ENCODE measurements at places on chromosomes 12 and 14. TPM values are rescaled to one million over a fixed set of nuclear protein-coding genes. Genes with fewer than 3 reads are reported as not detected.

DNA sequence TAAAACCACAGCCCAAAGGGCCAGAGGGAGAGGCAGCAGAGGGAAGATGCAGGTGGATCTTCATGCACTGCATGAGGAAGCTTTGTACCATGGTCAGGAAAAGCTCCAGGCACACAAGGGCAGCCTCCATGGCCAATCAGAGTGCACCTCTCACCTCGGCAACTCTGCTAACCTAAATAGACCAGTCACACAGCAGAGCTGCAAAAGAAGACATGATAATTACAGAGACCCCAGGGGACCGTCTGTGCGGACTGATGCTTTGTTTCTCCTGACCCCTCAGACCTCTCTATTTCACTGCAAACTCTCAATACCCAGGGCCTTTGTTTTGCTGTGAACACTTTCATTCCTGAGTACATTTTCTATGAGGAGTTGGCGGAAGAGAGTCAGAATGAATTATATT lies 10.7 kb upstream of the TCL1B start:
- DNase-seq = no peak

- no peak for DNase-seq
Measured at GRCh38 chr12:80811957-80812708, 95.4 kb downstream of the MYF5 start.

CABP1 gene
- total RNA-seq = 0.23 TPM

SELPLG gene
- 31.9 TPM for total RNA-seq

- no peak for DNase-seq
Measured at GRCh38 chr12:131698286-131698685, 12.6 kb upstream of the SFSWAP start.

- DNase-seq = no peak
Measured at GRCh38 chr14:91397965-91398591, 19.5 kb downstream of the CCDC88C start.

GRCh38 chr14:102049258-102050025 lies 37.4 kb downstream of the HSP90AA1 start:
- DNase-seq = no peak

DNA sequence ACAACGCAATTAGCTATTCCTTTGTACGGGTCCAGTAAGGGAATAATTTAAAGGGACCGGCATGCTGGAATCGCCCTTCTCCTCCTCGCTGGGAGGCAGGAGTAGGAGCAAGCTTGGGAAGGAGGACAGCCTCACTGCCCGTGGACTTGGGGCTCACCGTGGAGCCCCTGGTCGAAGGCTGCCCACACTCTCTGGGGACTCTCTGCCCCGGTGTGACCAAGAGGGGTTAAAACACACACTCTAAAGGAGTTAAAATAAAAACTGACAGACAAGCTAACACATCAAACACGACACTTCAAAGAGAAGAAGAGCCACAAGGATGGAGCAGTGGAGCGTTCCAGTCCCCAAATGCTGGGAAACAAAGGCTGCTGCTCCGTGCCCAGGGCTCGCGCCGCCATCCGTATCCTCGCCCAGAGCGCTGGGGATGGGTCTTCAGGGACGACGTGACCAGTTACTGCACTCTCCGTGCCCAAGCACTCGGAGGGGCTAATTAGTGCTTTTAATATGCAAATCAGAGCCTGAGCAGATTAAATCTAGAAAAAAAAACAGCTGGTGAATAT lies 123.3 kb downstream of the PAPOLA start:
- no peak for DNase-seq

DNA sequence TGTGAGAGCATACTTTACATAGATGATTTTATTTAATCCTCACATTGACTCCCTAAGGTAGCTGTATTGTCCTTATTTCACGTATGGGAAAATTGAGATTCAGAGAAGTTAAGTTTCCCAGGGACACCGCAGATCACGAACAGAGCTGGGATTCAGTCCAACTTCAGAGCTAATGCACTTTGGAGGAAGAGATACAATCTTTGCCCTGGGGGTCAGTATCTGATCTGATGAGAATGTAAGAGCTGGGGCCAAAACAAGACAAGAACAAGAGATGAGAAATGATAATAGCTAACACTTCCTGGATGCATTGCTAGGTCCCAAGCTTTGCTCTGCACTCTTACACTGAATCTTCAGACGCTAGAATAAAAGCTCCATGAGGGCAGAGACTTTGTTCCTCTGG lies 6.0 kb upstream of the CSAD start:
- no peak for DNase-seq

- no peak for DNase-seq
Measured at GRCh38 chr14:92759300-92759678, 10.9 kb upstream of the LGMN start.

GRCh38 chr14:62768753-62769152 lies 276.5 kb downstream of the KCNH5 start:
- DNase-seq = no peak

DNA sequence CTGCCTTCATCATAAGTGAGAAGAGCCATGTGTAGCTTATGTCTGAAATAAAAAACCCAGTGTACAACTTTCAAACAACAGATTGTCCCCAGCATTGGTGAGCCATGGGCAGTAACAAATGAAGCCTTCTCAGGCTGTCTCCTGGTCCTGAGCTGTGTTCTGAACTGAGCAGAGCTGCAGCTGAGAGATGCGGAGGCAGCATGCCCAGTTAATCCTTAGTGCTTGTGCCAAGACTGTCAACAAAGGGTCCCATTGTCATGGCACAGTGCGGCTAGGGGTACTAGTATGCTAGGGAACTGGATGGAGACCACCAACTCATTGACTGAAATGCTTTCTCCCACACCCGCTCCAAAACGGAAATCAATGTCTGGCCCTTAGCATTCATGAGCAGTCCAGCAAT lies 154.3 kb downstream of the RMST start:
- no peak for DNase-seq

DNA sequence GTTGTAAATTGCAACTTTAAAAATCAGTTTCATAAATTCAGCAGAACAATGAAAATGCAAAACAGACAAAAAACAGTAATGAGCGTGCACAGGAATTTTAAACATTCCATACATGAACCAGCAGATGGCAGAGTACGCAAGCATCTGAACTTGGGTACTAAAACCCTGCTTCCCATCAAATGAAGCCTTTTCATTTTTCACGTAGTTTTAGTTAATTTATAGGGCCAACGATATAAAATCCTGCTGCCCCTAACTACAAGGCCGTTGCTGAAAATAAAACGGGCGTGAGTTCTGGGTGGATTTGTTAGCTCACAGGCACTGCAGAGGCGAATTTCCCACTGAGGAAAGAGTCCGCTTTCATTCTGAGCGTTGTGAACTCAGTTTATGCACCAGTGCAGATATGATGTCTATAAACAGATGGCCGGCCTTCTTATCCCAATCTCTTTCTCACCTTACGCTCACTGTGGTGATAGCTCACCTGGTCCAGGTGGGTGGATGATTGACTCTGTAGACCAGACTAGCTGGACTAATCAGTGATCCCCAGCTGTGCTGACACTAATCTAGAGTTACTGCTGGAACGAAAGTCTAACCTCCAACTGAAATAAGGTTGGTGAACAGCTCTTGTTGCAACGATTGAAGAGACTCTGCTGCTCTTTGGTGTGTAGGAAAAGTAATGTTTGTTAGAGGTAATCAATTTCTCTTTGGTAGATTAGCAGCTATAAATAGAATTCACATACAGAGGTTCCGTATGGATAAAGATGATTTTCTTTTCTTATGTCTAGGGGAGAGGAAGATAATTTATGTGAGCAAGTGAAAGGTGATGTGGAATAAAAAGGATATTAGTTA lies 89.2 kb downstream of the PDZRN4 start:
- DNase-seq = no peak

GRCh38 chr14:75315144-75315543 lies 36.5 kb downstream of the FOS start:
- no peak for DNase-seq

GRCh38 chr12:69616025-69616424 lies 5.3 kb upstream of the LRRC10 start:
- peak; percentile 29 for DNase-seq

Data from upper lobe of right lung (tissue), 1 donor.